ENCODE measurements at places on chromosomes 4 and X.

GRCh38 chr4:152200511-152201333, 335.2 kb downstream of the FBXW7 start:
- no peak for DNase-seq

DNA sequence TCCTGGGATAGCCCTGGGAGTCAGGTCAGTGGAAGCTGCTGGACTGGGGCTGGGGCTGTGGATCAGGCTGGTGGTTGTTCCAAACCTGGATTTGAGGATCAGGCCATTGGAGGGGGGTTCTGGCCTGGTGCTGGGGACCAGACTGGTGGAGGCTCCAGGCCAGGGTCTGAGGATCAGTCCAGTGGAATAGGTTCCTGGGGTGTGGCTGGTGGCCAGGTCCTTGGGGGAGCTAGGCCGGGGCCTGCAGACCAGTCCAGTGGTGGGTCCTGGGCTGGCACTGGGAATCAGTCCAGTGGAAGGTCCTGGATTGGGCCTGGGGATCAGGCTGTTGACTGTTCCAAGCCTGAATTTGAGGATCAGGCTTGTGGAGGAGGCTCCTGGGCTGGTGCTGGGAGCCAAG, 8.0 kb downstream of the ARMCX4 start:
- no peak for DNase-seq

DNA sequence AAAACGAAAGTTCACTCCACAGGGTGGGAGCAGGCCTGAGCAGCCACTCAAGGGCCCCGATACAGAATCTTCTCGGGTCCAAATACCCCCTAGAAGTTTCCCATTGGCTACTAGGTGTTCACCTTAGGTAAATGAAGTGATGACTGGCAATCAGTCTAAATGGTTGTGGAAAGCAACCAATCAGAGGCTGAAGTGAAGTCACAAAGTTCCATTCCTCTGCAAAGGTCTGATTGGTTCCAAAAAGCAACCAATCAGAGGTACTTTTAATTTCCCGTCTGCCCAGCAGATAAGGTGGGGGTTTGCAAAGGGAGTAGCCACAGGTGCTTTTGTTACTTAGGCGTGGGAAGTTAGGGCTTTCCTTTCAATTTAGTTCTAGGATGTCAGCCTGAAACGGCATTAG, 58.2 kb upstream of the NKAP start:
- DNase-seq: no peak

- peak; percentile 43 for DNase-seq
Observed at GRCh38 chrX:148771440-148771839, 271.0 kb downstream of the AFF2 start.

DNA sequence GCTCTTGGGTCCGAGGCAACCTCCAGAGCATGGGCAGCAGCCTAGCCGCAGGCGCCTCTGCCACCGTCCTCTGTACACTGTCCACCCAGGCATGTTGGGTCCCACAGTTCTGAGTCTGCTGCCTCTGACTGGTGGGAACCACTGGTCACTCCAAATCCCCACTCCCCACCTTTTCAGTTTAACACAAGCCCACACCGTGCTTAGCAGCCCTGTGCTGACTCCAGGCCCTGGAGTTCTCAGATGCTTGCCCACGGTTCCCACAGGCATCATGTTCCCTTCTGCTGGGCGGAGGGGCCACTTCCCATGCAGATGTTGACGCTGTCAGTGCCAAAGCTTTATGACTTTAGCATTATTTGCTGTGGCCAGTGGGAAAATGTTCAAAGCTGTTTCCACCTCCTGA, 104.5 kb downstream of the SCD5 start:
- no peak for DNase-seq

DNA sequence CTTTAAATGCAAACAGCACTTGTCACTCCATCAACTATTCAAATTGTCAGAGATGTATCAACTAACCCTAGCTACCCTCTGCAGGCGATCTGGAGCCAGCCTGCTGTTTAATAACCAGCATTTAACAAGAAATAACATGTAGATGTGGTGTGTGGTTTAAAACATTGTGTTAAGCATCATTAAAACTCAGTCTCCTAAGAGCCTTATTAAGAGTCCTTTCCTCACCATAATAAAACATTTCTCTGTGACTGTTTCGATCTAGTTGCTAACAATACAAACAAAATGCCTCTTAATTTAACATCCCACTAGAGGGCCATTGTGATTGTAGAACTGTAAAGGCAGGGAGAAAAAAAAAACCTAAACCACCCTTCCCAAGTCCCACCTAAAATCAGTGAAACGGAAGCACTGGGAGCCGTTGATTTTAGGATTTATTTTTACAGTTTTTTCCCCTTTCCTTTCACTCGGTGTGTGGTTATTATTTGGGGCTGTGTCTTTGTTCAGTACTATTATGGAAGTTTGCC, 708.6 kb downstream of the C4orf33 start:
- no peak for DNase-seq

DNA sequence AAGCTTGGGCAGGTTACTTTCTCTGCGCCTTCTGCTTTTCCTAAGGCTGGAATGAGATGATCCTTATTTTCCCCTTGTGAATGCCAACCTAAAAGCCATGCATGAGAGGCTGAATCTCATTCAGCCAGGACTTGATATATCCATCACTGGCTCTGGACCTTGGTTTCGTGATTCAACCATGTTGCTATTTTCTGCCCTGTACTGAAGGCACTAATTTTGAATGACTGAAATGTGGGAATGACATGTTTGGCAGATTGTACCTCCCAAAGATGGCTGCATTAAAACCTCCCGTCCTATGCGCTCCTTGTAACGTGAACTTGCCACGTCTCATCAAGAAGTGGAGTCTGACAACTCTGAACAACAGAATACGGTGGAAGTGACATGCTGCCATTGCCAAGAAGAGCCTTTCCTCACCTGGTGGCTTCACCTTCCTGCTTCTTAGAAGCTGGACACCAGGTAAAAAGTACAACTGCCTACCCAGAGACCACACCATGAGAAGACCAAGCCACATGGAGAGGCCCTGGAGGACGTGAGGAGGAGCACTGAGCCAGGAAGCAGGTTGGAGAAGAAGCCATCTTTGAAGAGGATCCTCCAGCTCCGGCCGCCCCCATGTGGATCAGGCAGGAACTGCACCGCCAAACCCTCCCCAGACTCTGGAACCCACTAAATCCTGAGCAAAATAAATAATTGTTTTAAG, 174.5 kb downstream of the NSUN7 start:
- DNase-seq: no peak

- DNase-seq: peak; percentile 38
Observed at GRCh38 chr4:95165926-95166524, 382.7 kb downstream of the UNC5C start.

DNA sequence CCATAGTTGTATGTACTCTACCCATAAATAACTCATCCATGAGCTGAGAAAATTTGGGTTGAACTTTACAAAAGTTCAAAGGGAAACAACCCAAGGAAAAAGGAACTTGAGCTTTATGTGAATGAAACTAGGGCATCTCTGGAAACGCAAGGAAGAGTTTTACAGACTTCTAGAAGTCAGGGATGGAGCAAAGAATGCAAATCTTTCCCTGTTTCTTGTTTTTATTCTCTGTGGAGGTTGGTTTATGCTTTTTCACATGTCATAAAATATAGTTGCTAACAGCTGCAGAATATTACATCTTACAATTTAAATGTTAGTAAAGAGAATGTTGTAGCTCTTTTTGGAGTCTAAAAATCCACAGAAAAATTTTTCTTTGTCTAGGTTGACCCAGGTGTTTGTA, 754.1 kb downstream of the PCDH7 start:
- no peak for DNase-seq

DNA sequence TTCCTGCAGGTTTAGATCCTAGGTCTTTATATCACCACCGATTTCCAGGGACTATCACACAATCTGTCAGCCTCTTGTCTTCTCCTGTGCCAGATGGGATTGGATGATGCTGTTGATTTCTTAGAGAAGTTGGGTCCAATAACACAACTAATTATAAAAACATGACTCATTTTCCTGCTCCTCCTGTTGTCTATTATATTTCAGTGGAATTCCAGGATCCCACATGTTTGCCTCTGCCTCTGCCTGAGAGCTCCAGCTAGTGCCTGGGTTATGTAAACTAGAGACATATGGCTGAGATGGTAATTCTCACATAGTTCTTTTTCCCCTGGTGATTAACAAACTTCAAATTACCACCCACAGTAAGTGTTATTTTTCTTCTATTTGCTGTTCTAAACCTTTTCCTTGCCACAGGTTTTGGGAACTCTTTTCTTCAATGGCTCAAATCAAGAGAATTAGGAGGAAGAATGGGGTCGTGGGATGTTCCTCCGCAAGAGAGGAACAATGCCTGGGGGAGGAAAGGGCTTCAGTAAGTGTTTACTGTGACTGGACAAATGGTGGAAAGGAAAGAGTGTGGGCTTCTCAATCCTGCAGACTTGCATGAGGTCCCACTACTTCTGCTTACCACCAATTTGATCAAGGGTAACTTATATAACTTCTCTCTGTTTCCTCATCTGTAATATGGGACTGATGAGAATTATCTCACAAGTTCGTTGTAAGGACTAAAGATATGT, 3.4 kb upstream of the HOPX start:
- DNase-seq: peak; percentile 74

- DNase-seq: peak; percentile 67
Observed at GRCh38 chrX:40107291-40108161, 9.8 kb upstream of the BCOR start.

DNA sequence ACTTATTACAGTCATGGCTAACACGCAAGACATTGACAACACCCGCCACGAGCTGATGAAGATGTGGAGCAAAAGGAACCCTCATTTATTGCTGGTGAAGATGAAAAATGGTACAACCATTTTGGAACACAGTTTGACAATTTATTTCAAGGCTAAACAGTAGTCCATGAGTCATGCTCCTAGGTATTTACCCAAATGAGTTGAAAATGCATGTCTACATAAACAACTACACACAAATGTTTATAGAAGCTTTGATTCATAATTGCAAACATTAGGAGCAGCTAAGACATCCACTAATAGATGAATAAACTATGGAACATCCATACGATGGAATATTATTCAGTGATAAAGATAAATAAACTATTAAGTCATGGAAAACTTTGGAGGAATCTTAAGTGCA, 580.1 kb downstream of the RAPGEF2 start:
- no peak for DNase-seq

DNA sequence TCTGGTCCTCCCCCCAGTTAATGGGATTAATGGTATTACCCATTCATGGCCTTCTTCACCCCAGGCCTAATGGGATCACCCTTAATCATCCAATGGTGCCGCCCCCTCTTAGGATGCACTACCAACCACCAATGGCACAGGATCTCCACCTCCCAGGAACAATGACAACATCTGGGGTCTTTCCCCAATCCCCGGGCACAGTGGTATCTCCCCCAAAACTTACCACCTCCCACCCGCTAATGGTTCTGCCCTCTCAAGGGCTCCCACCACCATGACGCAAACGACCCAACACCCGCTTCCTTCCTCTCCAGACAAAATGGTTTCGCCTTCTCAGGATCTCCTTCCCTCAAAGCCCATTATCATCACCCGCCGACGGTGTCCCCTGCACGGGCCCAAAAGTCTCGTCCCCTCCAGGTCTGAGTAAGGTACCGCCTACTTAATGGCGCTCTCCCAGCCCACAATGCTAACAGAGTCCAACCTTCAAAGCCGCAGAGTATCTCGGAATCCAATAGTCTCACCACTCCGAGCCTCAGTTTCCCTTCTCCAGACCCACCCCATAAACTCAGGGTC, 458 bp downstream of the GRIPAP1 start:
- DNase-seq: peak; percentile 14

- no peak for DNase-seq
Observed at GRCh38 chrX:72110051-72110875, 21.5 kb downstream of the RTL5 start.

DNA sequence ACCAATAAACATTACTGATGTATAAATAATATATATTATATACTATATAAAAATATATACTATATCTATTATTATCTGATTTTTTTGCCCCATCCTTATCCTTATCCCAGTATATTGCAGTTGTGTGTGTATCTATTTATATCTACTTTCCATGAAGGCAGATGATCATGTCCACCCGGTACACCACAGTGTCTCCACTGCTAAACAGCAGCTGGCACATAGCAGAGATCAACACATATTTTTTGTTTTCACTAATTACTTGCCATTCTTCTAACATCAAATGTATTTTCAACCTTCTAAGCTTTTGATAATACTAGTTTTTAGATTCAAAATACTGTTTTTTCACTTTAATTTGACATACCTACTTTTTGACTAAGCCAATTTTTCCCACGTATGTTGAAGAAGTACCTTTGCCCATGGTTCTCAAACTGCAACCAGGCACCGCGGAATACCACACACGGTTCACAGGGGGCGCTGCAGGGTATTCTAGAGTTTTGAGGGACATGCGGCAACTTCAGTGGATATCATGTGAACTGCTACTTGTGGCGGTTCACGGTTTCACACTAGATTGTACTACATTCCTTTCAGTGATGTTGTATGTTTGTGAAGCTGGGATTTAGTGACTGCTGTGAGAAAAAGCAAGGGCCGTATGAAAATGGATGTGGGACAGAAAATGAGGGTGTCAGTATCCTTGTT, 182.5 kb upstream of the NPY2R start:
- no peak for DNase-seq

DNA sequence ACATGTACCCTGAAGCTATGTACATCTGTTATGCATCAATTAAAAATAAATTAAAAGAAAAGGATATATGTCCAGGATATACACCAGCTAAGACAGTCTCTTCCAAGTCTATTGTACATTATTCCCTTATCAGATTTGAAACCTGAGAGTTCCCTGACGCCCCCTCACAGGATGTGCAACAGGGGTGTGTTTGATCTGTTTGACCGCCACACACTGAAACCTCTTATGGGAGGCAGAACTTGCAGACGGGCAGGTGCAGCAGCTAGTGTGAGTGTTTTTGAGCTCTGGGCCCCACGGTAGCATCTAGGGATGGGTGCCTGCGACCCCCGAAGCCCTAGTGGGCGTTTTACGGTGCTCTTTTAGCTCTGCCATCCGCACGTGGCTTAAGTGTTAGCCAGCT, 4.7 kb downstream of the XG start:
- no peak for DNase-seq

DNA sequence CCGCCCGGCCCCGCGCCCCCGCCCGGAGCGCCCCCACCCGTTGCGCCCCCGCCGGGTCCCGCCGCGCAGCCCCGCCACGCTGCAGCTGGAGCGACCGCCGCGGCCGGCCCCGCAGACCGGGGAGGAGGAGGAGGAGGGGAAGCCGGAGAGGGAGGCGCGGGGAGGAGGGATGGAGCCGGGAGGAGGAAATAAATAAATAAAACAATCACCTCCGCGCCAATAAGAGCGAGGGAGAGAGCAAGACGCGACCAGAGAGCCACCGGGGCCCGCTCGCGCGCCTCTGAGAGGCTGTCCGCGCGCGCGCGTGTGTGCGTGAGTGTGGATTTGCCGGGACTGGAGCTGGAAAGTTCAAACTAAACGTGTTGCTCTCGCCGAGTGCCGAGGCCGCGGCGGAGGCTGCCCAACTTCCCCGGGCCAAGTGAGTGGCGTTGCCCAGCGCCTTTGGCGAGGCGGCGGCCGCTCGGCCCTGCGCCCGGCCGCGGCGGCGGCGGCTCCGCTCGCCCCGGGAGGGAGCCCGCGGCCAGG, 2184.4 kb upstream of the TENM3 start:
- no peak for DNase-seq

GRCh38 chr4:183360161-183360919, 38.1 kb upstream of the CLDN24 start:
- no peak for DNase-seq

- no peak for DNase-seq
Observed at GRCh38 chr4:138158746-138159297, 83.3 kb downstream of the SLC7A11 start.

- no peak for DNase-seq
Observed at GRCh38 chr4:6322761-6323566, 53.3 kb downstream of the WFS1 start.

GRCh38 chr4:151853034-151853433, 92.2 kb upstream of the GATB start:
- no peak for DNase-seq
